ENCODE measurements at places on chromosomes 5 and 9. TPM values are rescaled to one million over a fixed set of nuclear protein-coding genes. Genes with fewer than 3 reads are reported as not detected.

DNA sequence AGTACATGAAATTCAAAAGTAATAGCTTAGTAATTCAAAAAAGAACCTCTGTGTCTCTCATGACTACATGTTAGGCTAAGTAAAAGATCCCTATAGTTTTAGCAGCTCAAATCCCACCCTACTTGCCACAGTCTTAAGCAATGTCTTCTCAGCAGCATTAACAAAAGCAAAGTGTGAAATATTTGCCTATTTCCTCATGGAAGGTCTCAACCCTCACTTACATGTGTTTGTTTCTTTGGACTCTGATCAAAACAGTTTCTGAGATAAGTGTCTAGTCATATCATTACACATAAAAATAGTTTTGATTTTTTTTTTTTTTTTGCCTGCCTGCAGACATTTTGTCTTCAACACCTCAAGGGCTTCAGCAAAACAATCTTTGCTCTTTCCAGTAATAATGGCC, 310.5 kb downstream of the CETN3 start:
- DNase-seq: no peak
- H3K4me1 ChIP-seq: peaks cover 29% of the 10 kb centered on the region
- peak overlapping the region; percentile 72 for H3K27ac ChIP-seq
- H3K27me3 ChIP-seq: no peaks in the 10 kb centered on the region

DNA sequence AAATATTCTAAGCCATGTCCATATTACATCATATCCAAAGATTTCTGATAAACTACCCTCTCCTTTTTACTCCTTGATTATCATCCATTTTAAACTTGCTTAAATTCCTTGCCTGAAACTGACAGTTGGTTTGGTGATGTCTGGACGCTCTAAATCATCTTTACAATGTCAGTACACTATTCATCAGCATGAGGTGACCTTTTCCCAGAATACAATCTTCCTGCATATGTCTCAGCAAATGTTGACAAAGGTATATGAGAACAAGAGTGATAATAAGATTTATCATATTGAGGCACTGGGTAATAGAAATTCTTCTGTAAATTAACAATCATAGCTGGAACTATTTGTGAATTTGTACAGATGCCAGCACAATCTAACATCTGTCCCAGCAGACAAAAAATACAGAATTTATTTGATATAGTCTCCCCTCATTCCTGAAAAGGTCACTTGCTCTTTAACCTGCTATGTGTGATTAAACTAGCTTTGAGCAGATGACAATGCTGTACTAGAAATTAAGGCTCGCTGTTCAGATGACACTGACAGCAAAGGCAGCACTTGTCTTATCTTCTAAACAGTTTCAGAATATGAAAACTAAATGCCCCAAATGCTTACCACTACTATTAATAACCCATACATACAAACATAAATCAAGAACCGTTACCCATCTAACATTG, 32.2 kb downstream of the COX7C start:
- no peak overlapping the region for H3K4me3 ChIP-seq
- H3K27ac ChIP-seq: no peak overlapping the region
- no peaks in the 10 kb centered on the region for H3K4me1 ChIP-seq
- DNase-seq: no peak
- H3K36me3 ChIP-seq: no peaks in the 10 kb centered on the region

Gene ADRA1B
- total RNA-seq: 1.1 TPM

DNA sequence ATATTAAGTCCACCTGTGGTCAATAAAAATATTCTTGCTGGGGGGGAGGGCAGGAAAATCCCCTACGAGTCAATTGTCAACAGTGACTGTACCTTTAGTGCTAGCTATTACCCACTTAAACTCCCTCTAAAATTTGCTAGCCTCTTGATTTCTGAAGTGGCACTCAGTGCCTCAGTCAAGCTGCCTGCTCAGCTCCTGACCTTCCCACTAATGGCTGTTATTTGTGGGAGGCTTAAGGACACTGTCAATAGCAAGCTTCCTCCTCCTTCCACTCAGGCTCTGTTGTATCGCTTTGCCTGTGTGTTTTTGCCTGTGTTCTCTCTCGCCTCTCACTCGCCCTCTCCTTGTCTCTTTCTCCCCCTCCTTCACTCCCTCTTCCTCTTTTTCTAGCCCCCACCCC, 140.8 kb downstream of the BNC2 start:
- no peak overlapping the region for H3K27ac ChIP-seq
- peaks cover 3% of the 10 kb centered on the region for H3K36me3 ChIP-seq
- H3K4me3 ChIP-seq: no peak overlapping the region

Data from chondrocyte (in vitro differentiated cells).